ENCODE measurements at places on chromosomes 4 and X.

DNA sequence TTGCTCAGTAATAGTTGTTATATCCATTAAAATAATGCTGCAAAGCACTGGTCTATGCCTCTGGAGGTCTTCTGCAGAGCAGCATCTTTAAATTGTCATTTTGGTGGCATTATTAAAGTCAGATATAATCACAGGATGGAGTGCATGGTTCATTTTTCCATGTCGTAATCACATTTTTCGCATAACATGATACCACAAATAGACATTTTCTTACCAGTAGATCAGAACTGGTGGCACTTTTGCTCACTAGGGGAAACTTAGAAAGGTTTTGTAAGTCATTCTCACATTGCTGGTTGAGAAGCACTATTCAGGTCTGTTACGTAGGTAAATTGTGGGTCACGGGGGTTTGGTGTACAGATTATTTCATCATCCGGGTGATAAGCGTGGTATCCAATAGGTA is 484.5 kb upstream of the PRKX start:
- no peak for DNase-seq

DNA sequence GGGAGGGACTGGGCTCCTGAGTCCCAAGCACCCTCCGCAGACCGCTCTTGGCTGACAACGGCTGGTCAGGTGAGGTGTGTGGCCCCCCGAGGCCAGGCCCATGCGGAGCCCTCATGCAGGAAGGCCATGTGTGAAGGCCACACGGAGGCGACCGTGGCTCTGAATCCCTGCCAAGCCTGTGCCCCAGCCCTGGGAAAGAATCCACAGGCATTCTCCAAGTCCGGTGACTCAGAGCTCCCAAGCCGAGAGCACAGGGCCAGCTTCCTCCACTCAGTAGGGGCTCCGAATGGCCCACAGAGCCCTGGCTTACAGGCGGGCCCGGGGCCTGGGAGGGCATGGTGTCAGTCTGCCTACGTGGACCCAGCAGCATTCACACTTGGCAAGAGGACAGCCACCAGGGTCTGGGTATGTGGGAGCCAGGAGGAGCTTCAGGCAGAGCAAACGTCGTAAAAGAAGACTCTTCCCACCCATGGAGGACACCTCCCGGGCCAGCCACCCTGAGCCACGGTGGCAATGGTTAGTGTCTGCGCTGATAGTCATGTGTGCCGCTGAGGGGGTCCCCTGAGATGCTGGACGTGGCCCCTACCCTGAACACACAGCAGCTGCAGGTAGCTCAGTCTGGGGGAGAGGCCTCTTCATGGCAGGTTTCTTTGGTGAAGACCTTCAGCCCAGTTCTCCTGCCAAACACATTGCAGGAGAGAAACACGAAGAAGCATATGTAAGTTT is 105.7 kb downstream of the PSAPL1 start:
- no peak for DNase-seq

- DNase-seq = no peak
Observed at GRCh38 chr4:145260091-145260490, 79.7 kb upstream of the OTUD4 start.

- no peak for DNase-seq
Observed at GRCh38 chrX:155056877-155057792, 13.8 kb downstream of the CMC4 start.

DNA sequence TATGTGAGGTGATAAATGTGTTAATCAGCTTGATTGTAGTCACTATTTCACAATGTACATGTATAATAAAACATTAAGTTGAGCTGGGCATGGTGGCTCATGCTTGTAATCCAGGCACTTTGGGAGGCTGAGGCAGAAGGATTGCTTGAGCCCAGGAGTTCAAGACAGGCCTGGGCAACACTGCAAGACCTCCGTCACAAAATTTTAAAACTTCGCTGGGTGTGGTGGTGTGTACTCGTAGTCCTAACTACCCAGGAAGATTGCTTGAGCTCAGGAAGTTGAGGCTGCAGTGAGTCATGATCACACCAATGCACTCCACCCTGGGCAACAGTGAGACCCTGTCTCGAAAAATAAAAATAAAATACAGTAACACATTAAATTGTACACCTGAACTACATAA is 20.1 kb downstream of the LYAR start:
- no peak for DNase-seq

- DNase-seq = no peak
Observed at GRCh38 chr4:41212616-41213203, 1.6 kb downstream of the APBB2 start.
